NCI-H1092 treated with DMSO at 0.1 percent for 48 hours (cell line): ENCODE measurements at places on chromosomes 1 and 21.
A peak's percentile ranks its signal among the peaks of the same experiment; 100 is the strongest.

DNA sequence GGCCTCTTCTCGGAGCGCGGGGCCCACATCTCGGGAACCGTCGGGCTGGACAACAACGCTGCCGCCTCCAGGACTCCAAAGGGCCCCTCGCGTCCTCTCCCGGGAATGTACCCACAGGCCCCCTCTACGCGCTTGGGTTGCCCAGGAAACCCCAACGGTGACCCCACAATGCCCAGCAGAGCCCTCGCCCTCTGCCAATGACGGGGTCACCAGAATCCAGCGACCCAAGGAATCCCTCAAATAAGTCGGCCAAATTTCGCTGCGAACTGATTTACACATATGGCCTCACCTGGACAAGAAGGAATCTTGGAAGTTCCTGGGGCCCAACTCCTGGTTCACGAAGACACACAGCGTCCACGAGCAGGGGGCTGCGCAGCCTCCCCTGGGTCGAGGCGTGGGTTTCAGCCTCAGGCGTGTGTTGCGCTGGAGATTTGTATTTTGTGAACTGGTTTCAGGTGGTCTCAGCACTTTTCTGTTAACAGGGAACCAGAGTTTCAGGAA lies 78.1 kb downstream of the DESI2 start:
- peak; percentile 61 for DNase-seq

DNA sequence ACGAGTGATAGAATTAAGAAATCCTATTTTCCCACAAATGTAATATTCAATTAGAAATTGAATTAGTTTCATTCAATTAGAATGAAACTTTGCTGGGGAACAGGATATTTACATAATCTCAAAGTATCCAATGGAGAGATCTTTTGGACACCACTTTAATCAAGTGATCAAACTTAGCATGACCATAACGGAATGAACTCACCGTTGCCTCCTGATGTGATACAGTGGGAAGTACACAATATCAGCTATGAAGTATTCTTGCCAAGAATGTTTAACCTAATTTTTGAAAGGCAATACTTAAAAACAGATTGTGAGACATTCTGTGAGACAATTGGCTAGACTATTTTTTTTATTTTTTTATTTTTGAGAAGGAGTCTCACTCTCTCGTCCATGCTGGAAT lies 16.6 kb downstream of the CDKN2C start:
- no peak for DNase-seq

DNA sequence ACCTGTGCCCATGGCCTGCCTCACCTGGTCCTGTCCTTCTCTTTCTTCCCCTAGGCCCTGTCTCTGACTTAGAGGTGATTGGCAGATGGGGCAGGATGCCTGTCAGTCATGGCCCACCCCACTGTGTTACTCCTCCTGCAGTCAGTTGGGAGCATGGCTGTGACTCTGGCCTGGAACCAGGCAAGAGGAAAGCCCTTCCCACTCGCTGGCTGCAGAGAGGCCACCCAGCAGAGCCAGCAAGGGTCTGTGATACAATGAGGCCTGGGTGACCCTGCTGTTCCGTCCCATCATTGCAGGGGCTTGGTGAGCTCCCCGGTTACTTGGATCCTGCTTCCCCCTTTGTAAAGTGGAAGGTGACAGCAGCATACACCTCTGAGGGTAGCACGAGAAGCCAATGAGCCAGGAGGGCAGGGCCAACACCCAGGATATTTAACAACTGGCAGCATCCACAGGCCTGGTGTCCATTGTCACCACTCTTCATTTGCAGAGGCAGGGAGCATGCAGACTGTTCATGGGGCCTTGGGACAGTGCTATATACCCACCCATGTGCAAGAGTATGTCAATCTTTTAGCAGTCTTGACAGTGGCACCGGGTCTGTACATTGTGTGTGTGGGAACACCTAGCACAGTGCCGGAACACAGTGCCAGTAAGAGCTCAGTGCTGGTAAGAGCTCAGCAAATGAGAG lies 191.0 kb upstream of the C1orf174 start:
- no peak for DNase-seq

- no peak for DNase-seq
Observed at GRCh38 chr1:201223852-201224665, 33.4 kb downstream of the IGFN1 start.

GRCh38 chr1:56106531-56107274 lies 472.7 kb downstream of the PLPP3 start:
- no peak for DNase-seq

DNA sequence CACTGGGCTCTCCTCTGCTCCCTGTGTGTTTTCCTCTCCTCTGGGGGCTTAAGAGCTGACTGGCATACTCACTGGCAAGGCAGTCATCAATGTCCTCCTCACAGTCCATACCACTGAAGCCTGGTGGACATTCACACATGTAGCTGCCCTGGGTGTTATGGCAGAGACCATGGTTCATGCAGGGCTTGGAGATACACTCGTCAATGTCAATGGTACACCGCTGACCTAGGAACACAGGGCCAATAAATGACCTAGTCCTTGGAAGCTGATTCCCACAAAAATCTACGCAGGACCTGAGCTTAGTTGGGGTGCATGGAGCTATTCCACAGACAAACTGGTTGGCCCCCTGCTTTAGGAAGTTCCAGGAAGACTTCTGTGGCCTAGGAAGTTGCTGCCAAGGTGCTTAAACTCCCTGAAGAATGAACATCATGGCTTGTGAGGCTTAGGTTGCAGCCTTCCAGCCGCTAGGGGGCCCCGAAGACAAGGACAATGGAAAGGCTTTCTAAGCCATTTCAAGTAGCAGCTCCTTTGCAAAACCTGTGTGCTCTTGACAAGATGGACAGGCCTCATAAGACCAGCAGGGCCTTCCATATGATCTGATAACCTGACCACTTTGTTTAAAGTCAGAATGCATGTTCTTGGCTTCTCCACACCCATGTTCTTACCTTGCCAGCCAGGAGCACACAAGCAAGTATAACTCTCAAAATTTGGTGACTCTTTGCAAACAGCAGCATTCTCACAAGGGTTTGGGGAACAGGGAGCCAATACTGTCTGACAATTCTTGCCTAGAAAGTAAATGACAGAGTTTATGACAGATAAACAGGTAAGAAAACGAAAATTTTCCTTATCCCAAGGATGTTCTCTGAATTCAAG lies 52.3 kb upstream of the ADAM30 start:
- peak; percentile 70 for DNase-seq

- DNase-seq = no peak
Observed at GRCh38 chr1:54302549-54302948, 102.6 kb downstream of the MRPL37 start.

DNA sequence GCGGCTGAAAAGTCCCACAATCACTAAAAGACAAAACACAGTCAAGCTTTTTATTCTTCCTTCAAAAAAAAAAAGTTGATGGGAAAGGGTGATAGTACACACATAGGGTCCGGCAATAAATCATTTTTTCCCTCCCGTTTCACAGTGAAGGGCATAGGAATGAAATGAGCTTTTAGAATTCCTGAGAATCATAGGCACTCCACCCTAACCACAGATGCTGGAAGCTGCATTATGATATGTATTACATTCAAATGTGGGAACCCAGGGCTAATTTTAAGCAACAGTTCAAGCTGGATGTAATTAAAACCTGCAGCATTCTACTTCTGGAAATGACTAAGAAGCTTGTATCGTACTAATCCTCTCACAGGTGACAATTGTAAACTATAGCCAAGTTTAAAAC lies 75.7 kb upstream of the KCNJ15 start:
- no peak for DNase-seq

- DNase-seq = no peak
Observed at GRCh38 chr1:997993-998744, 1.7 kb downstream of the HES4 start.

DNA sequence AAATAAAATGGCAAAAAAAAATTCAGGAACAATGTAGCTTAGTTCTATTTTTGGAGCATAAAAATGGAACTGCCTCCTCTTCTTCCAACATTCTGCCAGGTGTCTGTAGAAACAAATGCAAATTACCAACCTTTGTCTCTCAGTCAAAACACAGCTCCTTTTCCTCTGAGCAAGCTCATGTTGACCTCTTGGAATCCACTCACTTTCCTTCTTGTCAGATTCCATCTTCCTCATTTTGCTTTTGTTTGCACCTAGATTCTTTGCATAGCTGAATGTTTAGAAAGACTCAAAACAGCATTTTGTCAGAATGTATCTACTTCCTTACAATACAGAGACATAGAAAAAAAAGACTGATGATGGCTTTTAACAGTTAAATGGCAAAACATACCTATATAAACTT lies 178.2 kb downstream of the ADGRL2 start:
- DNase-seq = no peak

- DNase-seq = no peak
Observed at GRCh38 chr1:230314142-230314470, 112.0 kb downstream of the PGBD5 start.

GRCh38 chr1:13628711-13629110 lies 45.1 kb downstream of the PDPN start:
- no peak for DNase-seq

- DNase-seq = no peak
Observed at GRCh38 chr1:200901796-200902444, 7.2 kb downstream of the INAVA start.

DNA sequence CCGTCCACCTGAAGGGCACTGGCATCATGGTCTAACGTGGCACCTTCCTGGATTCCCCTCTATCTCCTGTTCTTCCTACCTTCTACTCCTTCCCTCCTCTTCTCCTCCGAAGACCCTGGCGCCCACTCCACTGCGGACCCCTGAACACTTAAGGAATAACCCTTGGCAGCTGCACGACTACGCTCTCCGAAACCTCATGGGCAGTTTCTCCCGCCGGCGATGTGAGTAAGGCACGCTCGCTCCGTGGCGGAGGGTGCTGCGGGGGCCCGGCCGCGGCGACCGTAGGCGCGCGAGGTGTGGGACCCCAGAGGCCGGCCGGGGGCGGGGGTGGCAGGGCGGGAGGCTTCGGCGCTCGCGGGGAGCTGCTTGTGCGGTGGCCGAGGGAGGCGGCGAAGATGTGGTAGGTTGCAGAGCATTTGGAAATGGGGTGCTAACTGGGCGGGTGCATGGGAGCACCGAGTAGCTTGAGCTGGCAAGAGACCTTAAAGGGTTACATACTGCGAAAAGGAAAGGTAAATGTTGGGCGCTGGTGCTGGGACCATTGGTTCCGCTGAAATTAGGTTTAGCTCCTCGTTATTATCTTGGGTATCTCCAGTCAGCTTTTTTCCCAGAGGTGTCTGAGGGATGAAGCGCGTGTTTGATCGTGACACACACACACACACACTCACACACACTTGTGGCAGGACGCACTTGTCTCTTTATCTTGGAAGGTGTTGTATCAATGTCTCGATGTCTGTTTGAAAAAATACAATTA lies 876 bp downstream of the LRRC7 start:
- DNase-seq = no peak

GRCh38 chr1:23772049-23772853 lies 6.0 kb upstream of the PITHD1 start:
- peak; percentile 75 for DNase-seq

DNA sequence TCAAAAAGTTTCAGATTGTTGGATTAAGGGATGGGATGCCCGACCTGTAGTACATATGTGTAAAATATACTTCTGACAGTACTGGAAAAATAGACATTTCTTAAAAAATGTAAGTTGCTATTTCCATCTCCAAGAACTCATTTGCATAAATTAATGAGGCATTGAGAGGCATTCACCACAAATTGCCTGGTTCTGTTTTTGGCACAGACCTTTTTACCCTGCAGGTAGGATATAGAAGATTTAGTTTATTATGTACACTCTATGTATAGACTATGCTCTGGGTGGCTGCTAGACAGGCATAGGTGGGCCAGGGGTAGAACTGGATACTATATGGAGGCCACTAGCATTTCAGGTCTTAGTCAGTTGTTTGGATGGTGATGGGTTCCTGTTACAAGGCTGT lies 8.0 kb downstream of the CCDC17 start:
- no peak for DNase-seq

DNA sequence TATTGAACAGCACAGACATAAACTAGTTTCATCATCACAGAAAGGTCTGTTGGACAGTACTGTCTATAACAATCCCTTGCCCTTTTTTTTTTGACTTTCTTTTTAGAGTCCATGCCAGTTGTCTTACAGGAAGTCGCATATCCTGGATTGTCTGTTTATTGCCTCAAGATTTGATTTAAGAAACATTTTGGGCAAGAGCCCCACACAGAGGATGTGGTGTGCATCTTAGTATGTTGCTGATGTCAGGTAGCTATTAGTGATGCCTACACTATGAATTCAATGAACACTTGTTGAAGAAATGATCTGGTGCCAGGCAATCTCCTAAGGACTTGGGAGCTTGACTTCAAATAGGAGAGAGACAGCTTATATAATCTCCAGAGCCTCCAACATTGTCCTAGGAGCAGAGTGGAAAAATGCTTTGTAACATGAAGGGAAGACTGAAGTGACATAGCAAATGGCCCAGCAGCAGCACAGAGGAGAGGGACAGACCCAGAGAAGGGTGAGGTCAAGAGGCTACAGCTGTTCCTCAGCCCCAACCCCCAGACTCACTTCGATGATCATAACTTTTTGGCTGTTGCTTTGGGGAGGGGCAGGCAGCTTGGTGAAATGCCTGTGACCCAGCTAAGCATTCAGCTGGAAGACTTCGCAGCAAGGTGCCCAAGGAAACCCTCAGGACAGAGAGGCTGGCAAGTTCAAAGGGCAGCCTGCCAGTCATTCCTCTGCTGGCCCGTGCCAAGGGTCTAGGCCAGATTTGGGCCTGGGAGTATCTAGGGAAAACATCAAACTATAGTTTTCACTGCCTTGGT lies 7.5 kb upstream of the RAB29 start:
- no peak for DNase-seq

DNA sequence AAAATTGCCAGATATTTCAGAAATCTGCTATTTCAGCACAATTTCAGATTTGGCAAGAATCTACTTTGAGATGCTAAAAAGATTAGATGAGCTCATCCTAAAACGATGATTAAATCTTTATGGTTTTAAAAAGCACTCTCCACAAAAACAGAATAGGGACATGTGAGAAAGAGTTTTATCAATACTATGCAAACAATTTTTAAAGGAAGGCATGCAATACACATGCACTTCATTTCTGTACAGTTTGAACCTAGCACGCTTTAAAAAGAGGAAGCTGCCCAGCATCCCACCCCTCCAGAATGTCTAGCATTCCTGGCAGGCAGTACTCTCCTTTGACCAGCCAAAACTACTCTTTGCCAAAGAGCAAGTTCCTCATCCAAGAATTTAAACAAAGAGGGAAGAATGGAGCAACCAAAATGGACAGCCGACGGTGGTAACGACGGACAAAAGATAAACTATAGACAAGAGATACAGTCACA lies 1.3 kb downstream of the ARHGAP29 start:
- no peak for DNase-seq
